ENCODE measurements at places on chromosomes 7 and 10.

DNA sequence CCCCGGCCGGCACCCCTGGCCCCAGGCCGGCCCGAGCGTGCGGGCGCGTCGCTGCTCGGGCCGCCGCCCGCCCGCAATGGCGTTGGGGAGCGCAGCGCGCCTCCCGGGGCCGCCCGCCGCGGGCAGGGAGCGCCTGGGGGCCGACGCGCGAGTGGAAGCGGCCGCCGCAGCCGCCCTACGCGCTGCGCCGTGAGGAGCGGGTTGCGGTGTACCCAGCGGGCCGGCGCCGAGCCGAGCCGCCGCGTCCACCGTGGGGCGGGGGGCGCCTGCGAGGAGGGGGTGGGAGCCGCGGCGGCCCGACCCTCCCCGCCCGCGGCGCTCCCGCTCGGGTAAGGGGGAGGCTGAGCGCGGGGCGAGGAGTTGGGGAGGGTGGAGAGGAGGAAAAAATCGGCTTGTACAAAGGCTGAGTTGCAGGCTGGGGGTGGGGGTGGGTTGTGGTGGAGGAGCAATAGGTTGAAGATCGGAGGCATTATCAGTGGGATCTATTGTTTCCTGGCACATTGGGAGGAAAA, 473 bp downstream of the PPP1R9A start:
- DNase-seq = no peak

- DNase-seq = no peak
Measured at GRCh38 chr7:140697447-140698143, 1.1 kb downstream of the NDUFB2 start.

- DNase-seq = no peak
Measured at GRCh38 chr7:151061213-151062110, 2.1 kb downstream of the SLC4A2 start.

- DNase-seq = no peak
Measured at GRCh38 chr10:73983096-73984047, 14.5 kb upstream of the VCL start.

GRCh38 chr10:85612378-85612775, 754.2 kb downstream of the GRID1 start:
- DNase-seq = no peak

DNA sequence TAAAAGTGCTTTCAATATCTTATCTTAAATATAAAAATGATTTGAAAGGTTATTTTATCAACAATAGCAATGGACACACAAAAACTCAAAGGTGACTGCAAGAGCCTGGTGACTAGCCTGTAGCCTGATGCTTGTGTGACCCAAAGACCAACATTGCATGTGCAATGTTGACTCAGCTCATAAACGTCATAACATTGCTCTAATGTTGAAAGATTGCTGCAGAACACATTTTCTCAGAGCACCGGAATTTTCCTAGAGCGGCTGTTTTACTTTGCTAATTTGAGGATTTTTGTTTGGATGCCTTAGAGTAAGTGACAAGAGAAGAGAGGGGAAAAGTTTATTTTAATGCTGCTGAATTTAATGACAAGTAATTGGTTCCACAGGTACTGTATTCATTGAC, 107.1 kb downstream of the RAB18 start:
- DNase-seq = no peak

DNA sequence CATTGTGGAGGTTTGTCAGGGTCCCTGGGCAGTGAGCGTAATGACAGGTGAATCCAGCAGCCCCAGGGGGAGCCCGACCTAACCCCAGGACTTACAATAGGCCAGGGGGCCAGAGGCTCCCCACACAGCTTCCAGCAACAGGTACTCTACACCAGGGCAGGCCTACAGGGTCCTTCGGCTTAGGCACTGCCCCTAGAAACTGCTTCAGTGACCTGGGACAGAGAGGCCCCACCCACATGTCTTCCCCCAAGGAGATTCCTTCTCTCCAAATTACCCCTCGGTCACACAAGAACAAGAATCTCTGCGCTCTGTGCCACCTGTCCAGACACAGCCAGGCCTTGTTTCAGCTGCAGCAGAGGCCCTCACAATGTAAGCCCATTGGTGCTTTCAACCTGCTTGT, 24.4 kb downstream of the SKIDA1 start:
- no peak for DNase-seq

DNA sequence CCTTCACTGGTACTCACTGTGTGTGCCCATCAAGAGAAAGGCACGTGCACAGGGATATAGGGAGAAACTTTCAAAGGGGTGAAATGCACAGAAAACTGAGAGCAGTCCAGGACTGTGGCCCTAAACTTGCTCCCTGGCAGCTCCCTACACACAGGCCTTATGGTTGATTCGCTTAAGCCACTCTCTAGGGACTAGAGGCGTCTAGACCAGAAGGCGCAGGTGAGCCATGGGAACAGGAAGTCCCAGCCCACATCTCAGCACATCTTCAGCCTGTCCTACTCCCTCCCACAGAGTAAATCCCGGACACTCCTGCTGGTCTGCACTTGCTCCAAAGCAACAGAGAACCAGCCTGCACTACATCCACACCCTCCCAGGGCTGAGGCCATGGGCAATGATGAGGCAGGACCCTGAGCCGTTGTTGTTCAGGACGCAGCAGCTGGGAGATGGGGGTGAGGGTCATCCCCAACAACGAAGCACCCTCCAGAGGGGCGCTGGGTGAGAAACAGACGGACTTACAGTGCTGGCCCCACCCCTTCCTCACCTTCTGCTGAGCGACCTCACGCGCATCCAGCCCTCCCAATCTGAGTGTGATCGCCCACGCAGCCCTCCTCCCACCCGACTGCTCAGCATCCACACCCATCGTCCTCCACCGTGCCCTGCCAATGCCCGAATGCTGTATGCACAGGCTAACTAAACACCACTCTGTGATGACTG, 109.3 kb downstream of the TNS3 start:
- DNase-seq = no peak

GRCh38 chr7:24718977-24719491, 38.2 kb downstream of the GSDME start:
- no peak for DNase-seq

GRCh38 chr10:10782603-10783002, 235.1 kb upstream of the CELF2 start:
- no peak for DNase-seq
